ENCODE measurements at places on chromosomes 3 and 15.

- no peak for DNase-seq
Measured at GRCh38 chr15:74937272-74937589, 642 bp downstream of the COX5A start.

DNA sequence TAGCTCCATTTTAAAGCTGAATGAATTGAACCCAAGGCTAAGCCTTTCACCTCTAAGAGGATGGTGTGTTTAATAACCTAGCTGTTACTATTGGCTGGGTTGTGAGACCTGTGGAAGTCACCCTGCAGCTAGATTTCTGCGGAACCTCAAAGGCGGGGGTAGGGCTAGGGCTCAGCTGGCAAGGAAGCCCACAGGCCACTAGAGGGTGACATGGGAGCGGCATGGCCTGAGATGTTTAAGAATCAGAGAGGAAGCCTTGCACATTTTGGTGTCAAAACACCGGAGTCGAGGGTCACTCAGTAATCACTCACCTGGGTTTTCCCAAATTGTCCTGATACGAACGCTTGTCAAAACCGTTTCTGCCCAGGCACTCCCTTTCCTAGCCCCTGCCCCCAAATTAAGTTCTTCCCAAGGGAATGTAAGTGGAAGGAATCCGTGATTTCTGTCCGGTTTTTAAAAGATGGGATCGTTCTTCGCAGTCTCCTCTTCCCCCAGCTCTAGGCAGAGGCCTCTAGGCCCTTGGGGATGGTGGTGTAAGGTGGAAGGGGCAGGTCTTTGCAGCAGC, 3.8 kb upstream of the ACAD9 start:
- no peak for DNase-seq

- no peak for DNase-seq
Measured at GRCh38 chr3:38039101-38039898, at the start of gene DLEC1. Gene DLEC1 (plus strand): TSS chr3:38039208. CDS start chr3:38039226, 18 bp downstream.

GRCh38 chr3:193997228-193998122, 138.5 kb upstream of the HES1 start:
- DNase-seq: no peak

All from AG09319 (cell line).